ENCODE measurements at places on chromosomes 4 and X.

DNA sequence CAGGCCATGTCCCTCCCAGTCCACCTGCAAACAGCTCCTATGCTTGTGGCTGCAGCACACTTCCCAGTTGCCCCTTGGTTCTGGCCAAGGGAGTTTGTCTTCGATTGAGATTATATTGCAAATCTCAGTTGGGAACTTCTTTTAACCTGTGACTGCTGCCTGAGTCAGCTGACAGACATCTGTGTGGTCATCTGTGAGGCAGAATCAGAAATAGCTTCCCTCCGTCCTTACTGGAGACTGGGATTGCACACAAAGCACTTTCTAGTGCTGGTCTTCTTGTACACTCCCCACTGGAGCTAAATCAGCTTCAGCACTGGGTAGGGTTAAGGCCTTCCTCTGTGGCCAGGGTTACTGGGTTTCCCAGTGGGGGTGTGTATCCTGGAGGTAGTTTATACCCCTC is 34.3 kb downstream of the ZNF330 start:
- DNase-seq, result no peak

DNA sequence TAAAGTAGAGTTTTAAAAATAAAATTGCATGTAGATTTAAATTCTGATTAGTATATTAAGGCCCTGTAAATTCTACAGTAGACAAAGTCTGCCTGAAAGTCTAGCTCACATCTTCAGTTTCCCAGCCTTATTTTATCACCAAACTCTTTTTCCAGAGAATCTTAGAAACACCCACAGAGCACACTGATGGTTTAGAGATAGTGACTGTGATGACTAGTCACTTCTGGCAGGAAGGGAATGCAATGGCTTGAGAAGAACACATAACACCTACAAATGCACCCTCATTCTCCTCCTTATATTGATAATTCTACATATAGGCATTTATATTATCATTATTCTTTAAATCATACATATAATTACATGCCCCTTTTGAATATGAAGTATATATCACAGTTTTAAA is 232.9 kb downstream of the ARAP2 start:
- no peak for DNase-seq

- DNase-seq, result no peak
Measured at GRCh38 chr4:141195095-141195707, 25.5 kb upstream of the ZNF330 start.

- no peak for DNase-seq
Measured at GRCh38 chrX:332916-333610, 14.5 kb upstream of the GTPBP6 start.

- no peak for DNase-seq
Measured at GRCh38 chr4:138953961-138954371, 61.6 kb upstream of the NOCT start.

GRCh38 chrX:121122332-121122731 is 74.9 kb downstream of the GLUD2 start:
- no peak for DNase-seq

GRCh38 chr4:11593576-11594116 is 165.0 kb upstream of the HS3ST1 start:
- DNase-seq, result no peak
